ENCODE measurements at places on chromosomes 3 and 15.

- no peak for DNase-seq
These were observed 33.1 kb upstream of the POLG start for GRCh38 chr15:89367485-89368451.

DNA sequence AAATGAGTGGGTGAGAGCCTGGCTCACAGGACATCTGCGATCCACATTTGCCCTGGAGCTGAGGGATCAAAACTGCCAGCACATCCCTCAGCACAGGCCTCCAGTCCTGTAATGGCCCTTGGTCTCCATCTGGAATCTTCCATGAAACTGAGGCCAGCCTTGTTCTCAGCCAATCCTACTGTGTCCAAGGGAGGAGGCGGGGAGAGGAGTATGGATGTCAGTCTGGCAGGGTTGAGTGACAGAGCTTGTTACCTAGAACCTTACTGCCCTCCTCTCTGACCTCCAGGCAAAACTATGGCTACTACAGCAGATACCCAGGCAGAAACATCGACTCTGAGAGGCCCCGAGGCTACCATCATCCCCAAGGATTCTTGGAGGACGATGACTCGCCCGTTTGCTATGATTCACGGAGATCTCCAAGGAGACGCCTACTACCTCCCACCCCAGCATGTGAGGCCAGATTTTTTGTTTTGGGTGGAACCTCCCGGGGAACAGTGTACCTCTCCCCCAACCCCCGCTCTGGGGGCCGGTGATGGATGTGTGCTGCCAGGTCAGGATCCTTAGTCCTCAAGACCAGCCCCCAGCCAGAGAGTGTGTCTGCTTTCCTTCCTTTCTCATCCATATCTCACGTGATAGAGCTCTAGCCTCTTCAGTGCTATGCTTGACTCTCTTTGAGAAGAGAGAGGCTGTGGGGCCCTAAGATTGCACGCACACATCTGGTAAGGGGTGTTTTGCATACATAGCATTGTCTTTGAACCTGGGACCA is 41.3 kb downstream of the CHDH start:
- no peak for DNase-seq

DNA sequence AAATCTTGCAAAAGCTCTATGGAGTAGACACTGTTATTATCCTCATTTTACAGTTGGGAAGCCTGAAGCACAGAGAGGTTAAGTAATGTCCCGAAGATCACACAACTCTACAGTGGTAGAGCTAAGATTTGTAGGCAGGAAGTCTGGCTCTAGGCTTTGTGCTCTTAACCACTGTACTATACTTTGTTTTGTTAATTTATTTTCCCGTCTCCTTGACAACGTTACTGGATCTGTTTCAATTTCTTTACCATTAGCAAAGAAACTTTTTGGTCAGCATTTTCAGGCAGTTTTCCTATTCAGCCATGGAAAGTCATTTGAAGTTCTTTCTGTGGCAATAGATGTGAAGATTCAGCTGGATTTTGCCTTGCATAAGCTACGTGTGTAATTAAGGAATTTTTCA is 51.7 kb downstream of the OTOL1 start:
- DNase-seq = no peak

DNA sequence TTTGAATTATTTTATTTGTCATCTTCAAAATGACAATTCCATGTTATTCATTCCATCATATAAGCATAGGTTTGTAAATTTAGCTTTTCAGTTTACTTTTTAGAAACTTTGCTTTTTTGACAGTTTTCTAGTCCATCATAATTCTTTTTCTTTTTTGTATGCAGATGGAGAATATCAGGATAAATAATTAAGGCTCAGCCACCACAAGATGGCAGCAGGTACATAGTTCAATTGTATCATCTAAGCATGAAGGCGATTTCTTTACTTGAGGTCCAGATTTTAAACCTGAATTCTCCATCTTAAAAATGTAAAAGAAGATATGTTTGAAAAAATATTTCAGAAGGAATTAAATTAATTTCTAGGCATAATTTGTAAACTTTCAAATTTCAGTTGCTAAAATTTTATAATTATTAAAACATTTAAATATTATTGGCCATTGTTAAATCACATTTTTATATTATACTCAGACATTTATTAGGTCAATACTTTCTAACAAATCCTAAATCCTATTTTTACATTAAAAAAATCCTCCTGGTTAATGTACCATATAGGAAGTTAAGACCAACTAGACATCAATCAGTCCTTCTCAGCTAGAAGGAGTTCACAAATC is 15.1 kb downstream of the PLSCR5 start:
- peak; percentile 37 for DNase-seq

DNA sequence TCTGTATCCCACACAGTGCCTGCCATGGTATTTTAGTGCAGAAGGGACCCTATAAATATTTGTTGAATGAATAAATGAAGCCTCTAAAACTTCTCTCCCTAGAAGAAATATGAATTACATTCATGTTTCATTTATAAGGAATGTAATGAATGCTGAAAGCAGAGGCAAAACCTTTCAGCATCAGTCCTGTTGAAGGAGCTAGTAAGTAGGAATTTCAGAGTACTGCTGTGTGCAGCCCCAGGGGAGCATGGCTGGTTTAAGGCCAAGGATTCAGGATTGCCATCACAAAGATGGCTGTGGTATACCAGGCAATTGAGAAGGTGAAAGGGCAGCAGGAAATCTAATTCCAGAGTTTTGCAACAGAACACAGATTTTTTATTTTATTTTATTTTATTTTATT is 1131.4 kb downstream of the IGSF11 start:
- no peak for DNase-seq

GRCh38 chr15:33243393-33243792 is 48.9 kb upstream of the FMN1 start:
- no peak for DNase-seq

DNA sequence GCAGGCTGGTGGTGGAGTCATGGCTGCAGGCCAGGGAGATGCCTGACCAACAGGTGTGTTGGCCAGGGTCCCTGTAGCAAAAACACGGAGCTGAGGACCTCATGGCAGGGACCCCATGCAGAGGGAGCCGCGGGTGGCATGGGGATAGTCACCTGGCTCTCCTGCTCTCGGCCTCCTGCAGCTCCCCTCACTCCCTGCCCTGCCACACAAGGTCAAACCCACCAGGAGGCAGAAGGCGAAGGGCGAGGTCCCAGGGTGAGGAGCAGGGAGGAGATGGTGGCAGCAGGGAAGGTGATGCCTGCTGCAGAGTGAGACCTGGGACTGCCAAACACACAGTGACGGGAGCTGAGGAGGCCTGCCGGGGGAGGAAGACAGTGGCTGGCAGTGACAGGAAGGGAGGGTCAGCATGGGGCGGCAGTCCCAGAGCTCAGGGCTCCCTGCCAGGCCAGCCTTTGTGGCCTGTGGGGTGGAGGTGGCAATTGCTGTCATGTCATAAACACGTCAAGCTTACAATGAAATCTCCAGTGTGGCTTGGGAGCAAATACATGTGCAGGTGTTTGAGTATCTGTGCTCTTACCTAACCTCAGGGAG is 144.3 kb downstream of the TJP1 start:
- no peak for DNase-seq

DNA sequence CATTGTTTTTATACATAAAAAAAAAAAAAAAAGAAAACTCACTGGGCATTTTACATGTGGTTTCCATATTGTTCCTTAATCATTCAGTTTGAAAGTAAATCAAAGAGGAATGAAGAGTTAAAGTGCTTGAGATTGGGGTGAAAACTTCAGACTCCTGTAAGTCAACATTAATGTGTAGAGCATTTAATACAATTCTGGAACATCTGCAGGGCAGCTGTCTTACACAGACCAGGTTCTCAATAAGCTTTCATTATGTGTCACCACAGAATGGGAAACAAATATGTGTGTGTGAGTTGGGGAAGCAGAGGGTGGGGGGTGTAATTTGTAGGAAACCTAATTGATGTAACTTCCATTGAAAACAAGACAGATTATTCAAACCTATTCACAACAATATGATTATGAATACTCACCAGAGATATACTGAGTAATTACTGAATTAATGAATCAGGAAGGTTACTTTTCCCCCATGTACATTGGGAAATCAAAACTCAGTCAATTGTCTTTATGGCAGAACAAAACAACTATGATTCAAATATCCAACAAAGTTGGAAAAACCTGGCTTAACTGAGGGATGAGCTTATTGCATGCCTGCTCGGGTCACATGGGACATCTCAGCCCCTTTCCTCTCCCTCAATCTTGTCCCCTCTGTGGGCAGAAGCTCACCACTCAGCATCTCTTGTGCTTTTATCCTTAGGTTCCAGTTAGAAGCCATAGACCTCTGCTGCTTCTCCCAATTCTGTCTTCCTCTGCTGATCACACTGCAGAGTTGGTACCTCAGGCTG is 281.2 kb upstream of the THBS1 start:
- no peak for DNase-seq

DNA sequence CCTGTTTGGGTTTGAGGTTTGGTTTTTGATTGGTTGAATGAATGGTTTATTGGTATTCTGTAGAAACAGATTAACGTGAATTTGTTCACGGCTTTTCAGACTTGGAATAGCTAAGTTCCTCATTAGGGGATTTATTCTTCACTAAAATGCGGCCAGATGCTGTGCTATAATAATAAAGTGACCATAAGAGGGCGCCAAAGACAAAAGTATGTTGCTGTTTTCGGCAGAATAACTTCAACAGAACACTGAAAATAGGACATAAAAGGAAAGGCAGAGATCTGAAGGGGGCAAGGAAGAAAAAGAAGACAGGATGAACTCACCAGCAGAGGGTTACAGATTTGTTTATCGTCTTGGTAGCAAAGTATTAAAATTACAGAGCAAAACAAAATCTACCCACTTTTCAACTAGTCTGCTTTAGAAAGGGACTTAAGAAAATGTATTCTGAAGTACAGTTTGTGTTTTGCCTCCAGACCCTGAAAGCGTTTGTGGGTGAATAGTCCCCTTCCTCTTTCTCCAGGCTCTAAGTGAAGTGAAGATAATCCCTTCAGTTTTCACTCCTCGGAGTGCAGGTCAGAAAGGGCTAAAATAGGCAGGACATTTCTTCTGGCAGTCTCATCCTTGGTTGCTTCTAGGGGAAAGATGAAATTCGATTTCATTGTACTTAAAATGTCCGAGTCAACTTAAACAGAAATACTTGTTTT is 147.6 kb downstream of the IL20RB start:
- DNase-seq = peak; percentile 88

DNA sequence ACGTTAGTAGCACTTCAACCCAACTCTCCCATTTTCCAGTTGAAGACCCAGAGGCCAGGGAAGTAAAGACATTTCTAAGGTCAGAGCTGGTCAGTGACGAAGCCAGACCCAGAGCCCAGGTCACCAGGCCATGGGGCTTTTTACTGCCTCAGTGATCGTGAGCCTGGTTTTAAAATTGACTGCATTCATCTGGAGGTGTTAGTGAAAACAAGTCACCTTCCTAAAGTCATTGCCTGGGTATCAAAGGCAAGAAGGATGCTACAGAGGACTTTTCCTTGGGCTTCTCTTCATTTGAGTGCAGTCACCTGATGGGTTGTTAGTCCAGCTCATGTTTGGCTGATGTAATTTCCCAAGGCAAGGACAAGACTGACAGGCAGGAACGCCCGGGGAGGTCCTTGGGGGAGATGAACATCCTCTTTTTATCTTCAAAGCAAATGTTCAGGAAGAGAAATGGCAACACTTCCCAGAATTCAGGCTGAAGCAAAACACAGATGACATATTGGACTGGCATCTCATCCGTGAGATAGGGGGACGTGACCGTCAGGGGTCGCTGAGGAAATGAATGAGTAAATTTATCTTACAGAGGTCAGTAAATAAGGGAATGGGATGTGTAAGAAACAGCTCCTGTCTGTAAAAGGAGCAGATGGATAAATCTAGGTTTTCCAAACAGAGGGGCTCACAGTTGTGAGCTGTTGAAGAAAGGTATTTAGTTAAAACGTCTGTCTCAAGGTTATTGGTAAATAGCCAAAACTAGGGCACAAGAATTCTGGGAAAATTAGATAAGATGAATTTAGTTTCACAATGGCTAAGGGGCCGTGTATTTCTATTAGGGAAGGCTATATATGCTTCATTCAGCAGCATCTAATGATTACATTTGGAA is 201.2 kb downstream of the OPA1 start:
- peak; percentile 53 for DNase-seq

DNA sequence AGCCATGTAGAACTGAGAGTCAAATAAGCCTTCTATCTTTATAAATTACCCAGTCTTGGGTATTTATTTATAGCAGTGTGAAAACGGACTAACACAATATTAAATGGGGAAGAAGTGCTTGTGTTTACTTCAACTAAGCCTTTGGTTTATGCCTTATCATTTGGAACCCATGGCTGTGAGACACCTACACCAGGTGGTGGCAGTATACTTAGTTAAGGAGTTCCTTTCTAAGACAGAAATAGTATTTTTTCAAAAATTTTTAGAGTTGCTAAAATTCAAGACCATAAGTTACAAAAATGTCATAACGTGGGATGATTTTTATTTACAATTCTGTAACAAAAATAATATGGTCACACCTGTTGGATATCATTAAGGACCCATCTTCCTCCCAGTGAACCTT is 354.5 kb upstream of the SOX14 start:
- DNase-seq = no peak

DNA sequence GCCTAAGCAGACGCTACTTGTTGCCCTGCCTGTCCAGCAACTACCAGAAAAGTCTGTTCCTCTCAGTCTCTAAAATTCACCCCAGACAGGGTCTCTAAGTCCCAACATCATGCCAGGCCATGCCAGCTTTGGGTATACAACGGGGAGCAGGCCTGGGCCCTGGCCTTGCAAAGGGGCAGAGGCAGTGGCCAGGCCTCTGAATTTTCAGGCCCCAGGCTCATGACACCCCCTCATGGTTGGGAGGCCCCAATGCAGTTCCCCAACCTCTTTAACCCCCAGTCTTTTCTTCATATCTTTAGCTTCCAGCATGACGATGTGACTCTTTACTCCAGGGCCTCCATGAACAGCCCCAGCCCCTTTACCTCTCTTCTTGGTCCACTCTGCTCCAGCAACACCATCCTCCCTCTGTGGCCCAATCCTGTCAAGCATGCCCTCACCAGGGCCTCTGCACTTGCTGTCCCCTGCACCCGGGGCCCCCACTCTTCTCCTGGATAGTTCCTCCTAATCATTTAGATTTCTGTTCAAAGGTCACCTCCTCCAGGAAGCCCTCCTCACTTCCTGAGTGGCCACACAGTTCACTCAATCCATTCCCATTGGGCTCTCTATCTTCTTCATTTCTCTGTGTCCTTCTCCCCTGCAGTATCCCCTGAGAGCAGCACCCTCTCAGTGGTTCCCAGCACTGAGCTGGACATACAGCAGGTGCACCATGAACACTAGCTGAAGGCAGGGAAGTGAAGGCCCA is 4.8 kb downstream of the IQSEC1 start:
- no peak for DNase-seq

GRCh38 chr3:183411216-183411922 is 17.1 kb downstream of the MCF2L2 start:
- DNase-seq = no peak

DNA sequence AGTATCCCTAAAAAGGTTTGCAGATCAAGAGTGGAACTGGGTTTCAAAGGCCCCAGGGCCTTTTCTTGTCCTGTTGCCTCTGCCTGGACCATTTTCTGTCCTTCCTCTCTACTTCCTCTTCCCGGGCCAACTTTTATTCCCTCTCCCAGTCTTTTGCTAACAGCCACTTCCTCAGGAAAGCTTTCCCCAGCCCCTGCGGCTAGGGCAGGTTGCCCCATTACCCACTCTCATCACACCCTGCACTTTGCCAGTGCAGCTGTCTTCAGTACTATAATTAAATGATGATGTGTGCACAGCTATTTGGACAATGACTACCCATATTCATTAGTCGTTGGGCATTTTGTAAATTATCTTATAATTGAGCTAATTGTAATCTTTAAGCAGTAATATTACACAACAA is 150.5 kb upstream of the THBS1 start:
- DNase-seq = no peak

Data from KBM-7 (cell line).